Activated CD4-positive, alpha-beta T cell treated with anti-CD3 and anti-CD28 coated beads, Interleukin-2, amount 50 U/mL, for 48 hours (primary cell): ENCODE measurements at places on chromosomes 3 and 15.
A peak's percentile ranks its signal among the peaks of the same experiment; 100 is the strongest.

GRCh38 chr15:54519577-54519976 is 541.3 kb downstream of the UNC13C start:
- no peak for DNase-seq

- no peak for DNase-seq
Measured at GRCh38 chr15:62869116-62869515, 173.4 kb upstream of the TPM1 start.

DNA sequence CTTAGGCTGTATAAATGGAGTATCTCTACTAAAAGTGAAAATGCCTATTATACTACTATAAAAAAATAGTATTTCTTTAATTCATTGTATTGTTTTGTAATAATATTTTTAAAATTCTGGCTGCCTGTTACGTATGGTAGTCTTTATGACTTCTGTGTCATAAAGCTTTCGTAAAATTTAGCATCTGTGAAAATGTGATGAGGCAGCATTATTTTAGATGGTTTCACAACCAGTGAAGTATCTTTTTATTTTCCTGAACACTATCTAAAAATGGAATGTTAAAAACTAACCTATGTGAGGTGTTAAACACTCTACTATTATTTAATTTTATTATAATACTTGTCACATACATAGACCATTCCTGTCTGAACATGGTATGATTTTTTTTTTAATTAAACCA is 46.2 kb downstream of the LRCH3 start:
- no peak for DNase-seq

DNA sequence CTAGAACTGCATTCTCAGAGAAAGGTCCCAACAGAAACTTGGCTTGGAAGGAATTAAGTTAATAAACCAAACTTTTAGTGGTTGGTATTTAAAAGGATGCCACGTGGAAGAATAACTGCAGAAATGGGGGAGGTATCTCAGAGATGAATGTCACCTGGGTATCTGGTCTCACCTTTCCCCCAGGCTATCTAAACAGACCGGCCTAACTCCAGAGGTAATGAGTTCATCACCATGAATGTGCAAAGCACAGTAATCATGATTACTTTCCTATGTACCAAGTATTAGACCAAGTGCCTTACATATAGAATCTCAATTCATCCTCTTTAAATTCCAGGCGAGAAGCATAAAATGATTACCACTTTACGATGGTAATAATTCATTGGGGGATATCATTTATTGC is 80.8 kb downstream of the FBN1 start:
- no peak for DNase-seq

- DNase-seq = no peak
Measured at GRCh38 chr3:71265365-71265915, 318.1 kb downstream of the FOXP1 start.

- no peak for DNase-seq
Measured at GRCh38 chr3:127428344-127428997, 140.6 kb upstream of the PRR20G start.

DNA sequence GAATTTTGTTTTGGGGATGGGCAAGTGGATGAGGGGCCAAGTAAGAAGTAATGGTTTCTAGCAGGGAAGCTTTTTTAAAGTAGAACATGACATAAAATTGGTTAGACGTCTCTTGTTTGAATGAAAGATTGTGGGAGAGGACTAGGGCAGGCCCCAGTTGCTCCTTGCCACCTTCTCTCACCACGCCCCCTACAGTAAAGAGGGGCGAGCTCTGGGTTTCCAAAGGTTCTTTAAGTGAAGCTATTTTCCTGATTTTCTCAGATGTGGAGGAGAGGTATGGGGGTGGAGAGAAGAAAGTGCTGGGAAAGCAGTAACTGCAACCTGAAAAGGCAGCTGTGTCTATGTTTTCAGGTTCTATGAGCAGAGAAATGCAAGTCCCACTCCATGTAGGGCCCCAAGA is 32.6 kb upstream of the SKIL start:
- no peak for DNase-seq

- DNase-seq = peak; percentile 47
Measured at GRCh38 chr3:71504250-71505036, 79.1 kb downstream of the FOXP1 start.

DNA sequence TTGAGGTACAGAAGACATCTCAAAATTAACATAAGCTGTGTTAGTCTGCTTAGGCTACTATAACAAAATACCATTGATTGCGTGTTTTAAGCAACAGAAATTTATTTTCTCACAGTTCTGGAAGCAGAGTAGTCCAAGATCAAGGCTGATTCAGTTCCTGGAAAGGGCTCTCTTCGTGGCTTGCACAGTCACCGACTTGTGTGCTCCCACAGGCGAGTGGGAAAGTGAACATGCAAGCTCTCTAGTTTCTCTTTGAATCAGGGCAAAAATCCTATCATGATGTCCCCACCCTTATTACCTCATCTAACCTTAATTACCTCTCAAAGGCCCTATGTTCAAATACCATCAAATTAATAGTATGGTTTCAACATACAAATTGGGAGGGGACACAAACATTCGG is 505.9 kb downstream of the ZIC1 start:
- no peak for DNase-seq

DNA sequence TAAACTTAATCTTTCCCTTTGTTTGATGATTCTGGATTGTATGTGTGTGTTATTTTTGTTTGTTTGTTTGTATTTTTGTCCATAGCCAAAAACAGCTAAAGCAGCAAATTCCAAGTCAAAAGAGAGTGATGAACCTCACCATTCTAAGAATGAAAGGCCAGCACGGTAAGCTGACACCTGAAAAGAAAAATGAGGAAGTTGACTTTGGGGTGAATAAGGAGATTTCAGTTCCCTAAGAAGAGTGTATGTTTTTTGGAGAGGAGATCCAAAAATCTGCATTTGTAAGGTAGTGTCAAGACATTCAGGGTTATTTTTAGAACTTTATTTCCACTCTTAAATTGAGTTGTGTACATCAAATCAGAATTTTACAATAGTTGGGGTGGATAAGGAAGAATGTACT is 52.3 kb upstream of the UTS2B start:
- DNase-seq = no peak

DNA sequence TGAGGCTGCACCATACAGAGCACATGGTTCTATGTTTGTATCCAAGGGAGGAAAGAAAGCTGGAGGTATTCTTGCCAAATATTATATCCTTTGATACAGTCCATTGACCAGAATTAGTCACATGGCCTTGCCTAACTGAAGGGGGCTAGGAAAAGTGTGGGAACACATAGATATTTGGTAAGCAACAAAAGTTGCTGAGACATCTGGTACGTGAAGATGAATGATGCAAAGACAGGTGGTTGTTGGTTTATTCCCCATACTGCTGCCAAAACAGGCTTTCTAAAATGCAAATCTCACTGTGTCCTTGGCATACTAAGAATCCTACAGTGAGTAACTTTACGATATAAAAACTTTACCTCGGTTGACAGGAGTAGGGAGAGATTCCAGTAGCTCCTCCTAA is 162.2 kb downstream of the VGLL3 start:
- no peak for DNase-seq

GRCh38 chr3:168134931-168135330 is 39.2 kb upstream of the GOLIM4 start:
- no peak for DNase-seq

- DNase-seq = no peak
Measured at GRCh38 chr3:47485812-47486211, 10.1 kb upstream of the SCAP start.

DNA sequence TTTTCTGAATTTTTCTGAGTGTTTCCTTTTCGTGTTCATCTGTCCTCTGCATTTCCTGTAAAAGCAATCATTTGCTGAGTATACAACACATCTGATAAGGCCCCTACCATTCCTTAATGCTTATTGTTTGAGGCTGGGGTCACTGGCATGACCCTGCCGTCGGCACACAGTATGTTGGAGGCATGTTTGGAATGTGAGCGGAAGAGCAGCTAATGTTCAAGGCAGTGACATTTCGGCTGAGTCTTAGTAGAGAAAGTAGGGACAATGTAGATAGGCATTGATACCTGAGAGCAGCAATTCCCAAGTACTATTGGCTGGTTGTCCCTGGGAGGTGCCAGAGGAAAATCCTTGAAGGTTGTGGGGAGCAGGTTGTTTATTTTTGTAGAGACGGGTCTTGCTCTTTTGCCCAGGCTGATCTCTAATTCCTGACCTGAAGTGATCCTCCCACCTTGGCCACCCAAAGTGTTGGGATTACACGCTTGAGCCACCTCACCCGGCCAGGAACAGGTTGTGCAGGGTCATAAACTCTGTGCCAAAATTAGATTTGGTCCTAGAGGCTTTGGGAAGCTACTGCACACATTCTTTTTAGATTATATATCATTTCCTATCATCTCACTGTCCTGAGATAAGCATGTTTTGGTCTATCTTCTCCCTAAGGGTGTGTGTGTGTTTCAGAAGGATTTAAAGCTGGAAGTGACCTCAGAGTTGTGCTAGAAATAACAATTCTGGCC is 13.5 kb downstream of the PTPN23 start:
- DNase-seq = no peak

GRCh38 chr3:186132487-186132886 is 23.6 kb upstream of the ETV5 start:
- no peak for DNase-seq

GRCh38 chr15:62545467-62546227 is 380.6 kb upstream of the C2CD4B start:
- DNase-seq = no peak

DNA sequence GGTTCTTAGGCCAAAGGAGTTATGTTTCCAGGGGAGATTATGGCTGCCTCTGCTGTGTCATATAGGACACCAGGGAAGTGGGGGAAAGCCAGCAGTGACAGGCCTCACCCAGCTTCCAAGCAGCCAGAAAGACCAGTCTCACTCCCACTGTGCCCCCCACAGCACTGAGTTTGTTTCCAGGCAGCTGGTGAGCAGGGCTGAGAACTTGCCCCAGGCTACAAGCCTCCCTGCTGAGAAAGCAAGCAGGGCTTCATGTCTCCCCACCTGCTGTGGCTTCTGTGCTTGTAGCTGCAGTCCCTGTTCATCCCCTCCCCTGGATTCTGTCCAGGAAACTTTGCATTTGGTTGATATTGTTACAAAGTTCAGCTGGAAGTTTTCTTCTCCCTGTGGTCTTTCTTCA is 376.3 kb downstream of the PDCD6IP start:
- DNase-seq = no peak

- DNase-seq = peak; percentile 36
Measured at GRCh38 chr3:108862865-108863798, 40.5 kb downstream of the TRAT1 start.
